Left colon (tissue), 2 donors: ENCODE measurements at places on chromosomes 5 and 9. TPM values are rescaled to one million over a fixed set of nuclear protein-coding genes. Genes with fewer than 3 reads are reported as not detected.

PRRX2 gene
- 1.1 TPM for total RNA-seq

PELO gene
- 16.4 TPM for total RNA-seq

GRCh38 chr9:114100536-114100935 is 1.4 kb upstream of the KIF12 start:
- DNase-seq: no peak

PDLIM4 gene
- total RNA-seq: 1.5 TPM

DNA sequence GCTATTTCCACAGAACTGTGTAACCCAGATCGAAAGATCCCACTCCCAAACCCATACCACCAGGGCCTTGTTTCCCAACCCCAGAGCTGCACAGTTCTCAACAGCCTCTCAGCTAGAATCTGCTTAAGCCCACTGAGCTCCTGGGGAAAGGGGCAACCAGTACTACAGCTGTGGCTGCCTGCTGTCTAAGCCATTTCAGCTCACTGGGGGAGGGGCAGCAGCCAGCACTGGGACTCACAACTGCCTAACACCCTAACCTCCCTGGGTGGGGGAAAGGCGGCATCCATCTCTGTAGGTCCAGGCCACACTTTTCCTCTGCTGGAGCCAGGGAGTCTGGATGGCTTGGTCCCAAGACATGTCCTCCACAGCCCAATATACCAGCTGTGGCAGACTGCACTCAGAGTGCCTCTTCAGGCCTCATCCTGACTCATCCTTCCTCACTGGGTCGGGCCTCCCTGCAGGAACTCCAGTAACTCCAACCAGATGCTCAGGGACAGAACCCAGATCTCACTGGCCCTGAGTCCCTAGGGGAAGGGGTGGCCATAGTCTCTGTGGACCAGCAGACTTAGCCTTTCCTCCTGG is 241.4 kb downstream of the HINT1 start:
- no peak for DNase-seq

DNA sequence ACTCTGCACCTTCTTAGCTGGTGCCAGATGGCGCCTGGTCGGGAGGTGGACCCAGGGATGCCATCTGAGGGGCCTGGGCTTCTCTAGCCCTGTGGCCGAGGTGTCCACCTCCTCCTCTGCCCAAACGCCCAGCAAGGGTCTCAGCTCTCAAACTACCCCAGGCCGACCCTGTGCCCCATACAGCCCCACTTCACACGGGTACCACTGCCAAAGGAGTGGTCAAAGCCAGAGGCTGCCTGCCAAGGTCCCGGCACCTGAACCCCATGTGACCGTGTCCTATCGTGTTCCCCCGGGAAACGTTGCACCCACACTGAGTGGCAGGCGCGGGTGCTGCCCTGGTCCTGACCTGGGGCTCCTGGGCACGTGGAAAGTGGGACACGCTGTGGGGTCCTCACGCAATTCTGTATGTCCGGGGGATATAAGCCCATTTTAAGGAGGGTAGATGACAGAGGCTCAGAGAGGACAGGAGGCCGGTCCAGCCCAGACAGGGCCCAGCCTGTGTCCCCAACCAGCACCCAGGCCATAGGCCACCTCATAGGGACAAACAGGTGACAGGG is 1.9 kb downstream of the ENTPD8 start:
- DNase-seq: no peak

KCNN2 gene
- total RNA-seq: 0.49 TPM

GRCh38 chr5:179680780-179681401 is at the start of gene CBY3:
Gene CBY3, minus strand, starts transcription at chr5:179681034. Its CDS starts 116 bp downstream, at chr5:179680918.
- no peak for DNase-seq
